ENCODE measurements at places on chromosomes 11 and 22. TPM values are rescaled to one million over a fixed set of nuclear protein-coding genes. Genes with fewer than 3 reads are reported as not detected.
A peak's percentile ranks its signal among the peaks of the same experiment; 100 is the strongest.

DNA sequence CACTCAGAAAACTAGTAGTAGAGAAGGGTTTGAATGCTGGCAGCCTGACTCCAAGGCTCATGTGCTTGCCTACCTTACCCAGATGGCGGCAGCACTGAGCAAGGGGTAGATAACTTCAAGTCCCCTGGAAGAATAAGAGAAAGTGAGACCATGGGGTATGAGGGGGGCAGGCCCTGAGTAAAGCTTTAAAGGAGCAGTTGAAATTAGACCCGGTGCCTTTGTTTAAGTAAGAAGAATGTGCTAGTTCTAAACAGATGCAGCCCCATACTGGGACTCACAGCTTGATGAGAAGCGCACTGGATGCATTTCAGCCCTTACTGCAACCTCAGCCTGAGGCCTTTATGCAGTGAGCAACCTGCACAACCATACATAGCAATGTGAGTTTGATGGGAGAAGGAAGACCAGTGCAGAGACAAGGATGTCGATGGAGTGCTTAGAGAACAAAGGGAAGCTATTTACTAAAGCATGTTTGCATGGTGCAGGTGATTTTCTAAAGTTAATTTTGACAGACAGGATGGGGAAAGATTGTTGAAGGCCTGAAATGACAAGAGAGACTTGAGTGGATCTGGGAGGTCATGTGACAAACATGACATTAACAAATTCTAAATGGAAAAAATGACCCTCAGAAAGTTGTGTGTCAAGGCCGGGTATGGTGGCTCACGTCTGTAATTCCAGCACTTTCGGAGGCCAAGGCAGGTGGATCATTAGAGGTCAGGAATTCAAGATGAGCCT, 27.1 kb upstream of the TMA7B start:
- H3K4me3 ChIP-seq: peak overlapping the region; percentile 83
- DNase-seq: no peak
- H3K4me1 ChIP-seq: peaks cover 43% of the 10 kb centered on the region

DNA sequence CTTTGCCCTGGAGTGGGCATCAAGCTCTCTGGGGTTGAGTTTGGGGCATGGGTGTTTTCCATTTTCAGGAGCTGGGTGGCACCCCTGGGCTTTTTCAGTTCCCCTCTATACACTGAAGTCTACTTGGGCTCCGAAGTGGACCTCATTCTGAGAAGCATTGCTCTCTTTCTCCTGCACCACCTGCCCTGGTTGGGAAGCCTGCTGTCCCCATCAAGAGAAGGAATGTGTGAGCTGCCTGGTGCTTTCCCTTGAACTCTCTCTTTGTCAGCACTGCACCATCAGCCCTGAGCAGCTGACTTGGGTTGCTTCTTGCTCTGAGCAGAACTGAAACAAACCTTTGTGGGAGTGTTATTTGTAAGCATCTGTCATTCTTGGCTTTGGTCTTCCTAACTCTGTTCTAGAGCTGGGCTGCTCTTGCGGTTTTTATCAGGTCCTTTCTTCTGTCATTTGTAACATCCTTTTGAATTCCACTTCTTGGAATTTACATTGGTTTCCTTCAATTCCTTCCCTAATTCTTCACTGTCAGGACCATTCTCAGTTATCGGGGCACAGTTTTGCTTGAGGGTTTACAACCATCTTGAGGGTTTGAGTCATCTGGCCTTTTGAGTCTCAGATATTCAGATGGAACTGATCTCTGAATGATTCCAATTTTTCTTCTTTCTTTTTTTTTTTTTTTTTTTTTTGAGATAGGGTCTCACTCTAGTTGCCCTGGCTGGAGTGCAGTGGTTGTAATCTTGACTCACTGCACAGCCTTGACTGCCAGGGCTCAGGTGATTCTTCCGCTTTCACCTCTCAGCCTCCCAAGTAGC, 20.5 kb downstream of the UBE2L3 start:
- peak overlapping the region; percentile 88 for H3K27ac ChIP-seq
- peak; percentile 53 for DNase-seq
- peaks cover 81% of the 10 kb centered on the region for H3K4me1 ChIP-seq
- peaks cover under 1% of the 10 kb centered on the region for H3K36me3 ChIP-seq

- H3K4me1 ChIP-seq: peaks cover 54% of the 10 kb centered on the region
- H3K27ac ChIP-seq: no peak overlapping the region
- peak overlapping the region; percentile 47 for H3K4me3 ChIP-seq
- no peaks in the 10 kb centered on the region for H3K27me3 ChIP-seq
- H3K36me3 ChIP-seq: peaks cover 17% of the 10 kb centered on the region
- no peak for DNase-seq
Observed at GRCh38 chr22:36236388-36237319, 2.7 kb downstream of the APOL2 start.

GRCh38 chr11:19345848-19346681, 105.3 kb upstream of the E2F8 start:
- no peak overlapping the region for H3K27ac ChIP-seq
- H3K4me3 ChIP-seq: no peak overlapping the region
- no peak for DNase-seq
- peaks cover 10% of the 10 kb centered on the region for H3K36me3 ChIP-seq

DNA sequence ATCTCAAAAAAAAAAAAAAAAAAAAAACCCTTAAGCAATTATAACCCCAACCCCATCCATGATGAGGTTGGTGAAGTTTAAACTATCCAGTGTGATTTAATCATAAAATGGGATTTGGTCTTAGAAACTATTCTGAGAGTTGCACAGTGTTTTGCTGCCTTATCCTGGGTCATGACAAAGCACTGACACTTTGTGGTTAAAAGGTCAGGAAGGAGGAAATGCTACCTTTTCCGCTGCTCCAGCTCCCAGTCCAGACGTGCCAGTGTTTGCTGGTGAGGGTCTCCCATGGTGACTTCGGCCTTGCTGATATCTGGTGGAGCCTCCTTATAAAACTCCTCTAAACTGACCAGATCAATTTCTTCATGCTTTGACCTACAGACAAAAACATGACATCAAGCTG, 14.5 kb downstream of the THOC5 start:
- H3K4me3 ChIP-seq: no peak overlapping the region
- no peak overlapping the region for H3K27ac ChIP-seq
- peaks cover 12% of the 10 kb centered on the region for H3K36me3 ChIP-seq
- no peaks in the 10 kb centered on the region for H3K27me3 ChIP-seq
- DNase-seq: no peak

DNA sequence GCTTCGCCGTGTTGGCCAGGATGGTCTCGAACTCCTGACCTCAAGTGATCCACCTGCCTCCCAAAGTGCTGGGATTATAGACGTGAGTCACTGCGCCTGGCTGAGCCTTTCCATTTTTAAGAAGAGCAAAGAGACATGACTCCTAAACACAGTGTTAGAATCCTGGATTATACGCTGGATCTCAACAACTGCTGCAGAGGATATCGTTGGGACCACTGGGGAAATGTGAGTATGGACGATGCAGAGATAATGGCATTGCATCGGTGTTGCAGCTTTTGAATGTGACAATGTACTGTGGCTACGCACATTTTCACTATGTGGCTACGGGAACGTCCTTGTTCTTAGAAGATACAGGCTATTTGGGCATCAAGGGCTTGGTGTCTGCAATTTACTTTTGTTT, 6.2 kb downstream of the MRGPRF start:
- no peak overlapping the region for H3K4me3 ChIP-seq
- no peaks in the 10 kb centered on the region for H3K36me3 ChIP-seq
- no peak overlapping the region for H3K27ac ChIP-seq
- DNase-seq: no peak
- H3K27me3 ChIP-seq: peaks cover 58% of the 10 kb centered on the region

OR8G5 gene
- polyA plus RNA-seq: not detected

FKBP2 gene
- polyA plus RNA-seq: 86.0 TPM
